ENCODE measurements at places on chromosomes 1 and 21. TPM values are rescaled to one million over a fixed set of nuclear protein-coding genes. Genes with fewer than 3 reads are reported as not detected.

- no peaks in the 10 kb centered on the region for H3K4me1 ChIP-seq
- H3K27ac ChIP-seq: no peak overlapping the region
- H3K27me3 ChIP-seq: no peaks in the 10 kb centered on the region
- H3K36me3 ChIP-seq: no peaks in the 10 kb centered on the region
- H3K4me3 ChIP-seq: no peak overlapping the region
Observed at GRCh38 chr21:40531431-40532110, 315.4 kb downstream of the DSCAM start.

The CFHR1 gene
- not detected for total RNA-seq

GRCh38 chr1:231799363-231799986, 172.9 kb downstream of the DISC1 start:
- DNase-seq: no peak
- H3K27me3 ChIP-seq: no peaks in the 10 kb centered on the region
- no peaks in the 10 kb centered on the region for H3K4me1 ChIP-seq

The RGS4 gene
- total RNA-seq: not detected

GRCh38 chr1:39819091-39819812, 30.6 kb upstream of the BMP8B start:
- no peaks in the 10 kb centered on the region for H3K36me3 ChIP-seq
- DNase-seq: no peak
- H3K27me3 ChIP-seq: peaks cover 4% of the 10 kb centered on the region
- peaks cover 16% of the 10 kb centered on the region for H3K4me1 ChIP-seq

The VCAM1 gene
- not detected for total RNA-seq

DNA sequence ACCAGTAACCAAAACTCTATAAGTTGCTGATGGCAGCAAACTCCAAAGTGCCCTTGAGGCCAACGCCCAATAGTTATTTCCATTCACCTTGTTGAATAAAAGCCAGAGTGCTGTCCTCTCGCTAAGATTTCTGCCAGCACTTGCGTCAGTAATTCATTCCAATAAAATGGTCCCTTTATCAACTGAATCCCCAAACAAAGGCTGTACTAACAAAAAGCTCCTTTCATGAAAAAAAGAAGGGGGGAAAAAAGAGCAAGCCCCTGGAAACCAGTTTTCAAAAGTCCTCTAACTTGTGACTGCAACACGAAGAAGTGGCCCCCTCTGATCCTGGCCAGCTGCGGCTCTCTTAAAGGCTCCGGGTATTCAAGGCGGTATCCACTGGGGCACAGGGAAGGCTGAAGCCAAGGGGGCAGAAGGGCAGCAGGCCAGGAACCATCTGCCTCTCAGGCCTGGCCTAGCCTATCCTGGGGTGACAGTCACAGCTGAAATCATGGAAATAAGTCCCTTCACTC, 55.8 kb upstream of the ZNF326 start:
- no peak overlapping the region for H3K4me3 ChIP-seq
- peaks cover 6% of the 10 kb centered on the region for H3K4me1 ChIP-seq
- peaks cover 16% of the 10 kb centered on the region for H3K36me3 ChIP-seq
- DNase-seq: no peak
- H3K27ac ChIP-seq: no peak overlapping the region
